MV-4-11 (cell line): ENCODE measurements at places on chromosomes 2 and 18.

DNA sequence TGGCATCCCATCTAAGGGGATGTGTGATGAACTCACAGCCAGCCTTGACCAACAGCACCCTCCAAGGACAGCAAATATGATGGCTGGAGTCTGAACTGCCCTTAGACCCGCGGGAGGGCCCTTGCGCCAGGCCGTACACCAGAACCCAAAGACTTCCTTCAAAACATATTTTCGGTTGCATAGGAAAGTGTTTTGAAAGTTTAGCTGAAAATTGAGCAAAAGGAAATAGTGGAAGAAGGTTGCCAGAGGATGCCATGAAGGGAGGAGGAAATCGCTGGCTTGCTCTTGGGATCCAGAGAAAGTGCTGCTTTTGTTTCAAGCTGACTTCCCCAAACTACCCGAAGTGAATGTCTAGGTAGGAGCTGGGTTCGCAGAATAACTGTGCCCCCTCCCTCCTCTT lies 61.3 kb downstream of the IL1R2 start:
- peak; percentile 77 for DNase-seq

DNA sequence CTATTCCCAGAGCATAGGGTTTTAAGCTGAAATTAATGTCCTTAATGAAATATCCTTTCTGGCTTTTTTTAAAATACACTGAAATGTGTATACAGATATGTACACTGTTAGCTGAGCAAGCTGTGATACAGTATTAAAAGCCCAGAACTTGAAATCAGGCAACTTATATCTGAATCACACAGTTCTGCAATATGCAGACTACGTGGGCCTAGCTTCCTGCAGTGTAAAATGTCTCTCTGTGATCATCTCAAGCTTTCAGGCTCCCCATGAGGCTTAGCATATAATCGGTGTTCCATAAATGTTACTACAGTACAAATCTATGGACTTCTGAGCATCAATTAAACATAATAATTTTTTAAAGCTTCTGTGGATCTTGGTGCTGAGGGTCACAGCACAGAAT lies 8.2 kb downstream of the FBXO15 start:
- no peak for DNase-seq

- peak; percentile 15 for DNase-seq
These were observed 182.0 kb downstream of the PRKCE start for GRCh38 chr2:45833301-45833967.

DNA sequence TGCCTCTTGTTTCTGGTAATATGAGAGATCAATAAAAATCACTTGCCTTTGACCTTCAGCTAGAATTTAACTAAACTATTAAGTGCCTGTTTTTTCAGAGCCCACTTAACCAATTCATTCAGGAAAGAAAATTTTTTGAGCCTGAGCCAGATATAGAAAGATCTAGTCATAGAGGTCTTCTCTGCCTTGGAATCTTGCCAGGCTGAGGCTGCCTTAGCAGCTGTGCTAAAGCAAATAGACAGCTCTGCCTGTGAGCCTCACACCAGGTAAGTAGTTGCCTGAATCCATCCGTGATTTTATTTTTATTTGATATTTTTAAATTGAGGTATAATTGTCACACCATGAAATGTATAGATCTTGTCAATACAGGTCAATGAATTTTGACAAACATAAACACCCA lies 27.4 kb downstream of the EVX2 start:
- DNase-seq: no peak

- DNase-seq: no peak
These were observed 164.8 kb downstream of the CELF4 start for GRCh38 chr18:37400802-37401201.

DNA sequence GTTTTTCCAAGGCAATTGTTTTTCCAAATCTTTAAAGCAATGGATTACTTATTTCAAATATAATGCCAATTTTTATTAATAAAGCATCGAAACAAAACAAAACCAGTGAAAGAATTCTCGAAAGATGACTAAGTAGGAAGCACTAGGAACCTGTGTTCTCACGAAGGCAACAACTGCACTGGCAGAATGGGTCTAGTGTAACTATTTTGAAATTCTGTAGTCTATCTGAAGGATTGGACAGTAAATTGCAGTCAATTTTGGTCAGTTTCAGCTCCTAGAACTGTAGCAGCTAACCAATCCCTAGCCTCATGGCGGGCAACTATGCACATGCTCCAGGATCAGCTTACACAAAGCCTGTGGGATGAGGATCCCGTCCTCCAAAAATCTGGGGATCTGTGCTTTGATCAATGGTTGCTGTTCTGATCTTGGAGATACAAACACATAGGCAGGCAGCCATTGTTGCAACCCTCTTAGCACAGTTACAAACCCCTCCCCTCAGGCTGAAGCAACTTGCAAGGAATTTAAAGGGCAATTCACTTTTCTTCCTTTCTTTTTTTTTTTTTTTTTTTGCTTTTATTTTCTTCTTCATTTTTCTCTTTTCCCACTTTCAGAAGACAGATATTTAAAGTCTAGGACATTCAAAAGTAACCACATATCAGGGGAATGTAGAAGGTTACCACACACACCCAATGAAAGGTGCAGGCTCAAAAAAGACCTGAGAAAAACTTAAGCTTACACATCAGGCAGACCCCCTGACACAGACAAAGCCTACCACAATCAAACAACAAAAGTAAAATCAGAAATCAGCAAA lies 147.6 kb downstream of the THADA start:
- no peak for DNase-seq
